ENCODE measurements at places on chromosomes 6 and 20.

GRCh38 chr6:125078602-125079321 lies 74.8 kb upstream of the TPD52L1 start:
- DNase-seq = no peak

- no peak for DNase-seq
These were observed 271.3 kb downstream of the KHDC1L start for GRCh38 chr6:72953971-72954381.

- DNase-seq = no peak
These were observed 34.0 kb upstream of the VSTM2L start for GRCh38 chr20:37868851-37869333.

- DNase-seq = no peak
These were observed 72.6 kb downstream of the TFAP2B start for GRCh38 chr6:50891290-50891689.

GRCh38 chr6:145368075-145368474 lies 367.2 kb downstream of the EPM2A start:
- DNase-seq = no peak

DNA sequence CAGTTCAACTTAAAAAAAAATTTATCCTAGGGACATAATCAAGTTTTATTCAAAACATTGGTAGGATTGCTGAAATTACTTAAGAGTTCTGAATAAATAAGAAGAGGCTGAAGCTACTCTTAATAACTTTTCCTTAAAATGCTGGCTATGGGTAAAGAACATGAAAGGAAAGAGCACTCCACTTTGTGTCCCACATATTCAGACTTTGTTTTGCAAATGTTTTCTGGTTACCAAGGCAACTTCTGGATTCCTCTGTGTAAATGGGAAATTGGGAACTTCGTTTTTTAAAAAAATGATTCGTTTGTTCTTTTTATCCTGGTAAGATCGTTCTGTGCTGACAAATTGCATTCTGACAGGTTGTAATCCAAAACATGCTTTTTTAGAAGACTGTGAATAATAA lies 115.0 kb downstream of the KIF6 start:
- no peak for DNase-seq

DNA sequence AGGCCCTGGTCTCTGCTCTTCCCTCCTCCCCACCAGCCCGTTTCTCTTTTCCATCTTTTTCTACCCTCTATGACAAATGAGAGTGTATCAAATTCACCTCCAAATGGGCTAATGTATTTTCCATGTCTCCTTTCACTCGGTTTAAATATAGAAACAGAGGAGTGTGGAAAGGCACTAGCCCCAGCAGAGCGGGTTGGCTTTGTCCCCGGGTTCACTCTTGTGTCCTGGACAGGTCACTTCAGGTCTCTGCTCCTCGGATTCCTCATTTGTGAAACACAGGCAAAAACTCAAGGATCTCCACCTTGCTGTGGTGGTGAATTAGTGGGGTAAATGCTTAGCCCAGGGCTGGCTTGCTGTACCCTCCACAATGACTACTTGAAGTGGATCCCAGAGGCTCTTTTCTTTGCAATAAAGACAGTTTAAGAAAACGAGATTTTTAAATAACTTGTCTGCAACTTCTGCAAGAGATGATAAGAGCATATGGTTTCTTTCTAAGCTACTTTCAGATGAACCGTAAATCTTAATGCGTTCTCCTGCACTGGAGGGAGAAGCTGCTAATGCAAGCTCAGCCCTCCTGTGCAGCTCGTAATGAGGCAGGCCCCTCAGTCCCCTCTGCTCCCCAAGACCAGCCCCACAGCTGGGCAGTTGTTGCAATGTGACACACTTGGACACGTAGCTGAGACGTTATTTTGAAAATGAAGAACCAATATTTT lies 292.9 kb downstream of the THBS2 start:
- no peak for DNase-seq

DNA sequence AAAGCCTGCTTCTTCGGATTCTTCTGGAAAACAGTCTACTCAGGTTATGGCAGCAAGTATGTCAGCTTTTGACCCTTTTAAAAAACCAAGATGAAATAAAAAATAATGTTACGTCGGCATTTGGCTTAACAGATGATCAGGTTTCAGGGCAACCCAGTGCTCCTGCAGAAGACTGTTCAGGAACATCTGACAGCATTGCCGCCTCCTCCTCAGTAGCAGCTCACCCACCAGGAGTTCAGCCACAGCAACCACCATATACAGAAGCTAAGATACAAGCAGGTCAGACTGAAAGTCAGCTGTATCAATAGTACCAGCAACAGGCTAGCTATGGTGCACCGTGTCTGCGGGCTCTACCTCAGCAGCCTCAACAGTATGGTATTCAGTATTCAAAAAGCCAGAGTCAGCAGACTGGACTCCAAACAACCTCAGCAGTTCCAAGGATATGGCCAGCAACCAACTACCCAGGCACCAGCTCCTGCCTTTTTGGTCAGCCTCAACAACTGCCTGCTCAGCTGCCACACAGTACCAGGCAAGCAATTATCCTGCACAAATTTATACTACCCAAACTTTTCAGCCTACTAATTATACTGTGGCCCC lies 51.9 kb downstream of the BTBD9 start:
- no peak for DNase-seq

DNA sequence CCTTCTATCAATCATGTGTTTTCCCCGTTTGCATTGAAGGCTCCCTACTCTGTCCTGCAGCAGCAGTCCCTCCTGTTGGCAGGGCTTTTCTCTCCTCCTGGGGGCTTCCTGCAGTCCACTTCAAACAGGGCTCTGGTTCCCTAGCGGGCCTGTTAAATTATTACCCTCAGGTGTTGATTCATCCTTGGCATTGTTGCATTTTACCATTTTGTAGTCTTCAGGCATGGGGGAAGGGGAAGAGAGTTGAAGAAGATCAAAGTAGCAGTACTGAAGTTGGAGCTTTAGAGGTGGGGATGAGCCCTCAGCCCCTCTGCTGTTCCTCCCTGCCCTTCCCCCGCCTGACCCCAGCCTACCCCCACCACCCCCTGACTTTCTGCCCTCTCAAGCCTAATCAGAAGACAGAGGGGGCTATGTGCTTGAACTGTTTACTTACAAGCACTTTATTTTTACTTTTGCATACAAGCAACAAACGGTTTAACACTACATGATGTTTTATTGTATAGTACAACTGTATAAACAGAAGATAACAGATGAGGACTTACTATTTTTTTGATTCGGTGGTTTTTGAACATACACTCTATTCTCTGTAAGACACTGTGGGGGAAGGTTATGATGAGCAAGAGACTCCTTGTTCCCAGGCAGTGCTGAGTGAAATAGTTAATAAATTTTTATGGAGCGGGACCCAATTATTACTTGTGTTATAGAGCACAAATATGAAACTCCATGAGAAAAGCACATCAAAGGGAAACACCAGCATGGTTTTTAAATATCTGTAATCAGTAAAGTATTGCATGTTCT lies 169.7 kb downstream of the EYA4 start:
- DNase-seq = no peak

DNA sequence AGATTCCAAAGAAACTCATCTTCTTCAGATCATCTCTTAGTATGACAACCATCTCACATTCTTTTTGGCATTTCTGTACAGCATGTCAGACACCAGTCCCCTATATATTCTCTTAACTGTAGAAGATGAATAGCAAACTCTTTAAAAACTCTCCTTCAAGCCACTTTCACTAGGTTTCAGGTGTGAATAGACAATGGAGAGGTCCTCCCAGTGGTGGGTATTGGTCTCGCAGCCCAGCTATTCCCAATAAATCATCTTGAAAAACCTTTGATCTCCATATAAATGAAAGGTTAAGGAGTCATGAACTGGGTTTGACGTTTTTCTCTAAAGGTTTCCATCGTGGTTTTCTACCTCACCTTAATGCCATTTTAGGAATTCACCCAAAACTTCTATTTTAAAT lies 180.0 kb downstream of the GJA1 start:
- no peak for DNase-seq

GRCh38 chr20:57613481-57613921 lies 6.7 kb downstream of the ZBP1 start:
- no peak for DNase-seq

DNA sequence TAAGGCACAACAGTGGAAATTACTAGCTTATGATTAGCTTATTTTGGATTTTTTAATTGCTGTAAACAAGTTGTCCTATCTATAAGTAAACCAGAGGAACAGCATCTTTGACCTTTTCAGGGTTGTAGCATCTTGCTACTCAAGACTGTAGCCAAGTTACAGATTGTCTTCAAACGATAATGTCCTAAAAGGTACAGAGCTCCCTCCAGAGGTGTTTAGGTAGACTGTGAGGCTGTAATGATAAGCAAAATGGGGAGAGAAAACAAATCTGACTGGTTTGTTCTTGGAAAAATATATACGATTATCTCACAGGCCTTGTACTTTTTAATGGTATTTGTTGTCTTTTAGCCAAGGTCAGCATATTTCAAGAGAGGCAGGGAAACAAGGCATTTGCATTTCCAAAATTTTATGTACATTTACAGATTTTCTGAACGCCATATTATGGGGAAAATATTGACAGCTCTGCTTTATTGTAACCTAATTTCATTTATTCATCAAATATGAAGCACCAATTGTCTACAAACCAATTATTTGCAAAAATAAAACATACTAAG lies 273.4 kb downstream of the MEI4 start:
- DNase-seq = no peak

GRCh38 chr20:44423480-44423879 lies 52.2 kb upstream of the TTPAL start:
- DNase-seq = no peak

- no peak for DNase-seq
These were observed 41.6 kb downstream of the ANKEF1 start for GRCh38 chr20:10076126-10077080.

DNA sequence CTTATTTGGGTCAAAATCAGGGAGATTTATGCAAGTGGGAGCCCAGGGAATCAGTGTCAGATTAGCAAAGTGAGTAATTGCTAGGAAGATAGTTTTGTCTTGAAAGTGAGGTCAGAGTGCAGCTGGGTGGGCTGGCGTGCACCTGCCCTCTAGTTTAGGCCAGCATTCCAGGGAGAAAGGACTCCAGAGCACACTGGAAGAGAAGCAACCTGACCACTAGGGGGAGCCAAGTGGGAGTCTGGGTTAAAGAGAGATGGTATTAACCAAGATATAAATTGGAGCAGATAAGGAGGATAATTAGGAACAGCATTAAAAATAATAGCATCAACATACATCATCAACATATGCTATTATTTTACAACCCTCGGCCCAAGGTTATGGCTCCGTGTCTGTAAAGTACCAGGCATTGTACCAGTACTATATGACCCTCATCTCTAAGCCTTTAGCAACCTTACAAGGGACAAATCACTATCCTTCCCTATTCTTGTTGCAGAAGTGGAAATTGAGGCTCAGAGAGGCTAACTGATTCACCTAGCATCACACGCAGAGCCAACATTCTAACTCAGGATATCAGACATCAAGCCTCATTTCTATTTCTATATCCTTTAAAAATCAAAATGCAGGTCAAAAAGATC lies 57.8 kb downstream of the SLC2A10 start:
- no peak for DNase-seq

DNA sequence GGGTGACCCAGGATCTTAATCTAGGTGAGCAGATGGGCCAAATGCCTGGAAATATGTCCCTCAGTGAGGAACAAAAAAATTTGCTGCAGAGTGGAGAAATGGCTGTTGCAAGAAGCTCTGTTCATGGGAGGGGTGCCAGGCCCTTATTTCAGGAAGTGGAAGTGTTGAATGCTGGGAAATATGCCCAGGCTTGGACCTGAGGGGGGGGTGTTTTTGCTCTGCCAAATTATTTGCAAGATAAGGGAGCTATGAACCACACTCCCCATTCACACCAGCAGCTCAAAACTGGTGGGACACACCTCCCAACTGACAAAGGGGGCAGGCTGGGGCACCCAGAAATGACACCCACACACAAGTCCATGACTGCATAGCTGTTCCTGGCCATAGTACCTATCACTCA lies 8.7 kb downstream of the CST4 start:
- DNase-seq = no peak

- no peak for DNase-seq
These were observed 157.6 kb upstream of the INSM1 start for GRCh38 chr20:20210327-20210726.

DNA sequence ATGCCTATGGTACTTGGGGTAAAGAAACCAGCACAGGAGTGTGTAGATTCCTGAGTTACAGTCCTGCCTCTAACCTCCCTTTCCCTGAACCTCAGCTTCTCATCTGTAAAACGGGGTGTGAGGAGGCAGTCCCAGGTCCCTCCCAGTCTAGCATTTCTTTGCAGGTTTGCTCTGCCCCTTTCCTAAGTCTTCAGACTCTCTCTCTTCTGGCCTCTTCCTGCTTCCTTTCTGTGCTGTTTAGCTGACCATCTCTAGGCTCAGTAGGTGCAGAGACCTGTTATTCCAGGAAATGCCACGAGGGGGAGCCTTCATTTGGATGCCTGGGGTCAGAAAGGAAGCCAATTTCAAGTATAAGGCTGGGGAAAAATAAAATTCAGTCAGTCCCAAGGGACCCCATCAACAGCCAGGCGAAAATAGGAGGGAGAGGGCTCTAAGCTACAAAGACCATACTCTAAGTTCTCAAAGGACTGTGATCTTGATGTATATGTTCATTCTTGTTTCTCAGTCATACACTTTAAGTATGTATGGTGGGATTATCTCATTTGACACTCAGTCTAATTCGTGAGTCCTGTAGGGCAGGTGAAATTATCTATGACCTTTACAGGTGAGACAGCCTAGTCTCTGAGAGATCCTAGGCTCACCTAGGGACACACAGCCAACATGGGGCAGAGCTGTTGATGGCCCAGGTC lies 89.1 kb downstream of the NCR2 start:
- no peak for DNase-seq

GRCh38 chr6:90035047-90035723 lies 140.9 kb downstream of the GJA10 start:
- DNase-seq = no peak

DNA sequence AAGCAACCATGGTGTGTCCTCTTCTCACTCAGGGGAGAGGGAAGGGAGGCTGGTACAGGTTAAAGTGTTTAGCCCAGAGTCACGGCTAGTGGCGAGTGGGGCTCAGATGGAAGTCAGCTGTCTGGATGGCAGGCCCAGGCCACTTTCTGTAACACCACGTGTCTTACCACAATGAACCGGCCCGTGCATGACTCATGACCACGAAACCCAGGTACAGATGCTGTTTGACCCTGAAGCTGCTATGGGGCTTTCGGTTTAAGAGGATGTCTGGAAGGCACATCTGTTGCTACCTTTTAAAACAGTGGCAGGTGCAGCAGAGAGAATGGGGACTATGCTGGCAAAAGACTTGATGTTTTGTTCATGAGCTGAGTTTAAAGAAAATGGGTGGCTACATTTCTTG lies 36.5 kb upstream of the MPC1 start:
- no peak for DNase-seq

DNA sequence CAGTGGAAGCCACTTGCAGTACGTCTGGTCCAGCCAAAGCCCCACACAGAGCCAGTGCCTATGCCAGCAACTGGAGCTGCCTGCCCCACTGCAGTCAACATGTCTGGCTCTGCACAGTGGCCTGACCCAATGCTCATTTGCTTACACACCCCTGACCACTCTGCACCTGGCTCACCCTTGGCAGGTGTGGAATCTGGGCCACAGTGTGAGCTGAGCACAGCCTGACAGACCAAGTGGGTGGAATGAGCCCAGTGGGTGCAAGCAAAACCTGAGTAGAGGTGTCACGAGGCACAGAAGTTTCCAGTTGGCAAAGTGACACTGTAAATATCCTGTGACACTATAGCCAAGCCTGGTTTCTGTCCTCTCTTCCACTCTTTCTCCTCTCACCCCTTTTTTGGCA lies 49.5 kb downstream of the GGTLC1 start:
- DNase-seq = no peak

GRCh38 chr6:108673602-108674001 lies 112.9 kb downstream of the FOXO3 start:
- DNase-seq = no peak

- DNase-seq = no peak
These were observed 31.0 kb downstream of the IRF4 start for GRCh38 chr6:422433-423054.
